ENCODE measurements at places on chromosomes 6 and 20.

GRCh38 chr6:104017410-104018381 is 842.0 kb downstream of the HACE1 start:
- no peak for DNase-seq

- no peak for DNase-seq
These were observed 11.3 kb downstream of the MAP3K5 start for GRCh38 chr6:136780972-136781371.

DNA sequence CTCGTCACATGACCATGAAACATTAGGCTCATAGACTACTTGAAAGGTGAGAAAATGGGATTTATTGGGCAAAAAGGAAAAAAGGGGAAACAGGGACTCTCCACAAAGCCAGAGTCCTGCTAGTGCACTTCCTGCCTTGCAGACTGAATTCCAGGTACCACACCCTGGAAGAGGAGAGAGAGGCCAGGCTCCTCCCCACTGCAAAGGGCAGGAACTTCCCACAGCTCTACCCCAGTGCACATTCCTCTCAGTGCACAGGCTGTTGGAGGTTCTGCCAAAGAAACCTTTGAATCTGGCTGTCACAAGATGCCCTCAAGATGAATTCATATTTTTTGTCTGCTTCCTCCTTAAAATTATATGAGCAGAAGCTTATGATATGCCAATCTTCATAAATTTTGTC is 920.4 kb upstream of the GJE1 start:
- no peak for DNase-seq

DNA sequence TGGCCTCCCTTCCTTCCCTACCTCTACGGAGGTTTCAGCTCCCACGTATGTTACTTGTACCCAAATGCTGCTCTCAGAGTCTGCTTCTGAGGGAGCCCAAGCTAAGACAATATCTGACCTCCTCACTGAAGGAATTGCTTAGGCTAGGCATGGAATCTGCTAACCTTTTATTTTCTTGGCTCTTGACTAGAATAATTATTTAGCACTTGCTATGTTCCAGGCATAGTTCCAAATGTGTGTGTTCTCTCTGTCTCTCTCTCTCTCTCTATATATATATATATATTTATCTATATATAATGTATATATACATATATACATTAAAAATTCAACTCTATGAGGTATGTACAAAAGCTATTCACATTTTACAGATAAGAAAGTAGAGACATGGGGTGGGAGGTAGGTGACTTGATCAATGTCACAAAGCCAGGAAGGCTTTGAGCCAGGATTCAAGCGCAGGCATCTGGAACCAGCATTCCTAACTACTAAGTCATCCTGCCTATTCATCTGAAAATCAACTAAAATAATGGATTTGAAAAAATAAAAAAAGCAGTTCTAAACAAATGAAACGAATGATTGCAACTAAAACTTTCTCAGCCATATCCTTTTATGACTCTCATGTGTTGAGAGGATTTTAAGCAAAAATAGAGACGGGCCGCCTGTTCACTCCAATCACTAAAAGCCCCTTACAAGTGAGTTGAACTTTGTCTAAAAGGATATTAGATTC is 189.7 kb upstream of the JAG1 start:
- no peak for DNase-seq

DNA sequence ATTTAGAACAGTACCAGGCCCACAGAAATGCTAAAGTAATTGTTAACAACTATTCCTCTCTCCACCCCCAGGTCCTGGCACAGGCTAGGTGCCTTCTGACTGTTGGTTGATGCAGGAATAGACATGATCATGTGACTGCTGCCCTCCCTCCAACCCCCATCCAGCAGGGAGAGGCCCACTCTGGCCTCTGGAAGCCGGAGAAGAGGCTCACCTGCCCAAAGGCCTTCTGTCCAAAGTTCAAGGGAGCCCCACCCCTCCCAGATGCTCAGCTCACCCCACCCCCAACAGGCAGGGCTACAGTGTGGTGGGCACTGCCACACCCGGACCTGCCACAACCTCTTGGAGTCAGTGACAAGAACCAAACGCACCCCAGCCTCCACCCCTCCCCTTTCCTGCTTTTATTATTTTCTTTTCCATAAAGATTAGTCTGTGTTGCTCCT is 26.9 kb upstream of the FOXP4 start:
- no peak for DNase-seq

- DNase-seq: no peak
These were observed 34.6 kb downstream of the QKI start for GRCh38 chr6:163449076-163449475.

- DNase-seq: no peak
These were observed 74.0 kb upstream of the PTPN1 start for GRCh38 chr20:50436052-50436656.

DNA sequence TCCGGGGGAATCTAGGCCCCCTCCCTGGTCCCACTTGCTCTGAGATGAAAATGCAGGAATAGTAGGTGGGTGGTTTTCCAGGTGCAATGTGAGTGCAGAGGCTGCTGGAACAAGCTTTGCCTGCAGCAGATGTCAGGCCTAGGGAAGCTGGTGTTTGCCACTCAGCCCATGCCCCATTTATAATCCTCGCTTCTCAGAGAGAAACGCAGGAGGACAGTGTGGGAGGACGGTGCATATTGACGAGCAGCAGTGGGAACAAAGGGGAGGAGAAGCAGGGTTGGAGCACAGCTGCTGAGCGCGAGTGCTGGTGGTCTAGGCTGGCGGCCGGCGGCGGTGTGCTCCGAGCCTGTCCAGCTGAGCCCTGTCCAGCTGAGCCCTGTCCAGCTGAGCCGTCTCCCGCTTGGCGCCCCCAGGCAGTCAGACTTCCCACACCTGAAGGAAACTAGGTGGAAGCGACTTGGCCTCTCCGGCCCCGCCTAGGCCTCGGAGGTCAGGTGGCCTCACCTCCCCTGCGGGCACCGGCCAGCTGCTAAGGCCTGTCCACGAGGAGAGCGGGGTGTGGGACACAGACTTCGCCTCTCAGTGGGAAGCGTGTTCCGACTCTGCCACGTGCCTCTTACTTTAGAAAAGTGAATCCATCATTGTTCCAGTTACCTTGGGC is 49.7 kb upstream of the FRMD1 start:
- DNase-seq: no peak

GRCh38 chr6:34027445-34027936 is 118.4 kb downstream of the GRM4 start:
- peak; percentile 55 for DNase-seq

- no peak for DNase-seq
These were observed 57.6 kb upstream of the FOXP4 start for GRCh38 chr6:41488433-41489119.

Data from activated CD4-positive, alpha-beta T cell treated with anti-CD3 and anti-CD28 coated beads for 1 hour (primary cell).